ENCODE measurements at places on chromosomes 4 and X.

- DNase-seq = no peak
Observed at GRCh38 chrX:15674514-15674840, 9.9 kb upstream of the CLTRN start.

DNA sequence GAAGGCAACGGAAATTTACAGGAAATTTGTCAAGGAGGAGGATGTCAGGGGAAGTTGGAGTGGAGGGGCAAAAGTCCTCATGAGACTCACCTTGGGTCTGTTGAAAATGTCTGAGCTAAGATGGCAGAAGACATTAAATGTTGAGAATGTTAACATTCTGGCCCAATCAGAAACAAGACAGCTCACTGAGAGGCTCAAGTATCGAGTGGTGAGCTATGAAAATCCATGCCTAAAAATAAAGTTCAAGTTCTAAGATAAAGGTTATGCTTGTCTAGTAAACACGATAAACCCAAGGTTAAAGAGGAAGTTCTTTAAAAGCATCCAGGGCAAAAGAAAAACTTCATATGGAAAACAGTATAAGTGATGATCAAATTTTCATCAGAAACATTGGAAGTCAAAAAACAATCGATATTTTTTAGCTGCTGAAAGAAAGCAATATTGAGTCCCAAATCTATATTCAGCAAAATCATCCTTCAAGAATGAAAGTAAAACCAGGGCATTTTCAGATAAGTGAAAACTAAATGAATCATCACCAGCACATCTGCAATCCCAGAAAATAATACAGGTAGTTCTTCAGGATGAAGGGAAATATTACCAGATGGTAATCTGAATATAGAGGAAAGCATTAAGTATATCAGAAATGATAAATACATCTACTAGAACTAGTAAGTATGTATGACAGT lies 462.4 kb downstream of the TLL1 start:
- no peak for DNase-seq

GRCh38 chr4:5019274-5019673 lies at the start of gene CYTL1:
CYTL1 (minus strand) TSS chr4:5019458; CDS start chr4:5019445, 13 bp downstream.
- DNase-seq = no peak

DNA sequence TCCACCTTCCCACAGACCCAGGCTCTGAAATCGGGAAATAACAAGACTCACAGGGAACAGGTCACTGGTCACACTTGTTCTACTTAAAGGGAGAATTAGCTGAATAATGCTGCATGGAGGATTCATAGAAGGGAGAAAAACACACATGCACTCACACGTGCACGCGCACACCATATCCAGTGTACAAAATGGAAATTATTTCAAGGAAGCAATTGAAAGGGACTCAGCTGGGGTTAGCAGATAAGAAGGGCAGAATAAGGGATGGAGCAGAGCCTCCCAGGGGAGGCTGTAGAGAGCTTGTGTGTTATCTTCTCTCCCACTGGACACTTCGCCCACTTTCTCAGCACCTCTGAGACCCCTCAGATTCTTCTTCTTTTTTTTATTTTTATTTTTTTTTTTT lies 10.3 kb downstream of the GABRQ start:
- no peak for DNase-seq
